ENCODE measurements at places on chromosomes 2 and 18.

DNA sequence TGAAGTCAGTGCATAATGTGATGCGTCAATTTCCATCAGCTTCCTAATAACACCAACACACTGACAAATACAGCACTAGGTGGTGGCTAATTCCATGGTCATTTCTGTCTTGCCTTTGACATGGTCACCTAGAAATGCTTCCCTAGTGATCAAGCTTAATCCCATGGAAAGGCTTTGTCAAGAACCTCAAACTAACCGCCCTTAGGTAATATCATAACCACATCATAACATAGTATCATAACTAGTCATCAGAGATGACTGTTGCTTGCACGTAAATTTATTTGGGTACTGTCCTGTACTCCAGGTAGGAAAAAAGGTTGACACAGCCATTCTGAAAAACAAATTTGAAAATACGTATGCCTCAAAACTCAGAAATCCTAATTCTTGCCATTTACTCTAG lies 471.8 kb downstream of the IRS1 start:
- DNase-seq = no peak

GRCh38 chr2:168611091-168611490 lies 155.0 kb downstream of the CERS6 start:
- DNase-seq = no peak

DNA sequence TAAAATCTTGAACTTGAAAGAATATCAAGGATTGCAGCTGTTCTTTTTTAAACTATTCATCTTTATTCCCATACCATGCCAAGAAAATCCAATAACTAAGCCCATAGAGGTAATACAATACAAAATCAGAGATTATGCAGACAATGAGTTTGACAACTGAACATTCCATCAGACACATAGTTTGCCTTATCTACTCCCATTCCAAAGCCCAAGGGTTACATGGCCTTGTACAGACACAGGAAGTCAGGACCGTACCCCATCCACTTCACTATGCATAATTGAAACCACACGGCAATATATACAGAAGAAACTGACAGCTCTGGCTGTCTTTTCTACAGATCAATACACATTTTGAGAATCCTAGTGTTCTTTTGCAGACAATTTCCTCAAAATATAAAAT lies 181.3 kb downstream of the TMX3 start:
- DNase-seq = no peak

GRCh38 chr2:113922335-113922734 lies 32.4 kb downstream of the ACTR3 start:
- DNase-seq = no peak

DNA sequence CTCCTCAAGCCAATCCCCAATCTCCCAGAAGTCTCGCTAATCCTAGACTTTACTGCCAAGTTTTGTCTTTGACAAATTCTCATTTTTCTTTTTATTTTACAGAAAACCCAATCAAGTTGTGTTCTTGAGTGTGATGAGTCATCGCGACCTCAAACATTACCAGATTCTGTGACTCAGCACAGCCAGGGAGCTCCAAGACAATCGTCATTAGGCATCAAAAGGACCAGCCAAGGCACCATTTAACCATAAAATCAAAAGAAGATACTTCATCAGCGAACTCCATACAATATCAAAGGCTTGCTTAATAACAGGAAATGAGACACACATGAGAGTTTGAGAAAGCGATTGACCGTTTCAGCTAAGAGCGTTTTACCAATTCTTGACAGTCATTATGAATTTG lies 146.2 kb upstream of the AGAP1 start:
- DNase-seq = no peak

- no peak for DNase-seq
Measured at GRCh38 chr2:43082111-43082894, 144.1 kb downstream of the ZFP36L2 start.

GRCh38 chr2:233761040-233761769 lies 1.1 kb downstream of the UGT1A1 start:
- no peak for DNase-seq

GRCh38 chr2:181760521-181760920 lies 80.2 kb upstream of the NEUROD1 start:
- no peak for DNase-seq

DNA sequence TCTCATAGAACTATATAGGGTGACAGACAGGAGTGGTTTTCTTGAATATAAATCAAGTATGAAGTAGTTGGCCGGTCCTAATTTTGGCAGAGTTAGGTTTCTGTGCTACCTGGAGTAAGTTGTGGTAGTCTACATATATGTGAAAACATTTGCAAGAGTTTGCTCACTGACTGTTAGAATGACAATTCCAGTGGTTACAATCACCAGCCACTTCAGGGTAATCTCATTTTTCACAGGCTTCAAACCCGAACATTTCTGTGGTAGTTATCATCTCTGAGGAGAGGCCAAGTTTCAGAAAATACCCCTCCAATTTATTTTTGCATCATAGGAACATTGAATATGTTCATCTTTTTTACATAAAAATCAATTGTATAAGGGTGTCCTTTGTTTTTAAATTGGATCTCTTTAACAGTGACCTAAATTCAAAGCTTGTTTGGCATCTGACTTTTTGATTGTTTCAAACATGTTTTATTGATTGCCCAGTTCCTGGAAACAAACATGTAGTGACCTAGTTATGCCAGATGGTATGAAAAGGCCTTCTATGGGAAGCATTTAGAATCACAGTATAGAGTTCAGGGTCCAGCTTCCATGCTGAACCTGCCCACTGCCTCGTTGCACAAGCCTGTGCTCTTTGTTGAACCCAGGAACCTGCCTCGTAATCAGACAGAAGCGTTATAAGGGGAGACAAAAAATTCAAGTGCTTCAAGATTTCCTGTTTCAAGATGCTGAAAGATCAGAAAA lies 250.6 kb downstream of the LTBP1 start:
- DNase-seq = no peak

- peak; percentile 53 for DNase-seq
Measured at GRCh38 chr18:77208964-77209363, 40.7 kb upstream of the GALR1 start.

- no peak for DNase-seq
Measured at GRCh38 chr2:111643759-111644158, 240.2 kb downstream of the ANAPC1 start.

DNA sequence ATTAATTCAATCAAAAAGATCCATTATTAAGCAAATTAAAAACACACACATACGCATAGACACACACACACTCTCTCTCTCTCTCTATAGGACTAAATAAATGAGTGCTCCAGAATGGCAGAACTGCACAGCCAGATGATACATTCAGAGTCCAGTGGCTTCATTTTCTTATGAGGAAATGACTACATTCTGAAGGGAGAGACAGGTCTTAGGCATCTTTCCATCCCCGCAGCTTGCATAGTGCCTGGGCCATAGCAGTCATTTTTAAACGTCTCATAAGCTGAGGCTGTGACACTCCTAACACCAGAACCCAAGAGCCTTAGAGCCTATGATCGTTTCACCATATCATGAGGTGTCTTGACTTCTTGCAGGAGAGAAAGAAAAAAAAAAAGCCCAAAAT lies 31.1 kb downstream of the FEZ2 start:
- DNase-seq = no peak
